ENCODE measurements at places on chromosomes 7 and 10.

- DNase-seq = no peak
These were observed 56.7 kb downstream of the PCLO start for GRCh38 chr7:83105948-83106347.

DNA sequence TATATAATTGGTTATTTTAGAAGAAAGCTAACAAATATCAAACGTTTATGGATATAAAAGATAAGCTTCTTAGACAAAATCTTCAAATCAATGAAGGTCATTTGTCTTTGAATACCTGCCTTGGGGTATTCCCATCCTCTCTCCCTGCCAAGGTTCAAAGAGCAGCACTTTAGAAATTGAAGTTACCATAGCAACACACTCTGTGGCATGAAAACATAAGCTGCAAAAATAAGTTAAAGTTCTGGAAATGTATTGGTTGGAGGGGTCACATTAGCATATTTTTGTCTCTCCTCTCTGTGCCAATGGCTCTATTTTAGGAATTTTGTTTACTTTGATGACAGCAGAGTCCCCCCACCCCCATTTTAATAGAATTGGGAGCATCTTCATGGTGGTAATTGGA, 12.0 kb downstream of the ECHDC3 start:
- DNase-seq = no peak

- no peak for DNase-seq
These were observed 114.0 kb downstream of the RAB18 start for GRCh38 chr10:27618036-27618615.

GRCh38 chr10:46240684-46241565, 45.9 kb upstream of the ANTXRL start:
- DNase-seq = no peak

GRCh38 chr7:158028971-158029370, 558.7 kb downstream of the PTPRN2 start:
- DNase-seq = no peak
